ENCODE measurements at places on chromosomes 5 and 9. TPM values are rescaled to one million over a fixed set of nuclear protein-coding genes. Genes with fewer than 3 reads are reported as not detected.
A peak's percentile ranks its signal among the peaks of the same experiment; 100 is the strongest.

DNA sequence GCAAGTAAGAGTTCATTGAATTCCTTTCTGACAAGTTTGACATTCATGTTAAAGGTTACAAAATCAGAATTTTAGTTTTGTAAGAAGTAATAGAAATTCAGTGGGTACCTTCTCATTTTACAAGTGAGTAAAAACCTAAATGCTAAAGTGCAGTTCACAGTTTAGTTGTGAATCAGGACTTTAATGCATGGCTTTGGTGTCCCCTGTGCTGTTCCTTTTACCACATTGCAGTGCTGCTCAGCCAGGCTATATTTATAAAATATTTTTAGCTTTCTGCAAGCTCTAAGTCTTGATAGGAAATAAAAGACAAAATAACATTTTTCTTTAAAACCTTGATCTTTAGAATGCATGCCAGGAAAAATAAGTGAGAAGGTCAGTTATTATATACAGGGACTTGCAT is 26.3 kb downstream of the PAM start:
- no peaks in the 10 kb centered on the region for H3K36me3 ChIP-seq
- H3K4me1 ChIP-seq, result no peaks in the 10 kb centered on the region
- no peak overlapping the region for H3K27ac ChIP-seq
- H3K27me3 ChIP-seq, result no peaks in the 10 kb centered on the region
- H3K4me3 ChIP-seq, result no peak overlapping the region
- no peak for DNase-seq

DNA sequence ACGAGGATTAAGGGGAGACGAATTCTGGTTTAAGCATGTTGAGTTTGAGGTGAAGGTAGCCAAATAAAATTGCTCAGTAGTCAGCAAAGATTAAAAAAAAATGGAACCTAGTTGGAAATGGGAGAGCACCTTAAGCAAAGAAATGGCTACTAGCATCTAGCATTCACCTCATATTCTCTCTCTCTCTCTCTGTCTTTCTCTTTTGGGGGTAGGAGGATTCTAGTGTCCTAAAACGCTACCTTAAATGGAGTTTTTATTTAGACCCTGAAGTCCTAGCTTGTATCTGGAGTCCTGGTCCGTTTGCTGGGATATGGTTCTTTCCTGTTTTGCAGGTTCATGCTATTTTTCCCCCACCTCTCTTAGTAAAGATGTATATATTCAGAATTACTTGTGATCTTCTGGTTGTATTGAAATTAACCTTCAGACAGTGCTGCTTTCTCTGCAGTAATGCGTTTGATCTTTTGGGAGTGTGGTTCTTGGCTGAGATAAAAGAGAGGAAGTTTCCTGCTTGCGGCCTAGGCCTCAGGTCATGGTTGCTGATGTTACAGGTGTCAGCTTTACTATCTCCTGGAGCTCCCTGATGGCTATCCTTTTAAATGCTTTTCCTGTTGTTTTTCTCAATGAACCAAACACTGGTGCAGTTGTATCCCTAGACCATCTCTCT is 8.0 kb downstream of the TGFBR1 start:
- no peaks in the 10 kb centered on the region for H3K36me3 ChIP-seq
- H3K27ac ChIP-seq, result no peak overlapping the region
- DNase-seq, result no peak
- H3K27me3 ChIP-seq, result no peaks in the 10 kb centered on the region
- H3K4me1 ChIP-seq, result peaks cover 4% of the 10 kb centered on the region

DNA sequence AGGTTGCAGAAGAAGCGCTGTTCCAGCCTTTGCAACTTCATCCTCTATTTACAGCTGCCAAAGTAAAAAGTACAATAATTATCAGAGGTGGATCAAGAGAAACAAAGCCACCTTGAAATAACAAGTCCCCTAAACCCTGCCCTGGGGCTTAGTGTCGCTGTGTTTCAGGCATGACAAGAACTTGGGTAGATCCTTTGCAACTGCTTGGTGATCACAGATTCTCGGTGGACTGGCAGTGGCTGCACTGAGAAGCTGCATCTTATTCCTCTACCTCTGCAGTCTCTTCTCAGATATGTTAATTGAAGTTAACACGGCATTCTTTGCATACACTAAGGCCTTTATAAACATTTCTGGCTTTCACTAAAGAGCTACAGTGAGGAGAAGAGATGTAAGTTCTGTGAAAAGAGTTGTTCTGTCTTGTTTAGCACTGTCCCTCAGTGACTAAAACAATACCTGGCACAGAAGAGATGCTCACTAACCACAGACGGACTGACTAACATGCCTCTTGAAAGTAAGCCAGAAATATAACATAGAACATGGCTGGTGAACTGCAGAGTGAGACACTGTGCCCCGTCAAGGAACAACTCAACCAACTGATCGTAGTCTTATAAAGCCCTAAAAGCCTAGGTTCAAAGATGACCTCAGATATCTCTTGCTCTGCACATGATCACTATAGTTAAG is 144.2 kb downstream of the MLLT3 start:
- no peaks in the 10 kb centered on the region for H3K36me3 ChIP-seq
- H3K4me1 ChIP-seq, result no peaks in the 10 kb centered on the region
- H3K27ac ChIP-seq, result no peak overlapping the region
- H3K27me3 ChIP-seq, result no peaks in the 10 kb centered on the region

GRCh38 chr9:128729766-128730517 is 6.0 kb upstream of the ZDHHC12 start:
- DNase-seq, result no peak
- no peak overlapping the region for H3K4me3 ChIP-seq
- peaks cover 3% of the 10 kb centered on the region for H3K4me1 ChIP-seq
- H3K36me3 ChIP-seq, result no peaks in the 10 kb centered on the region

GRCh38 chr9:3467593-3468219 is 58.1 kb downstream of the RFX3 start:
- no peaks in the 10 kb centered on the region for H3K4me1 ChIP-seq
- H3K27ac ChIP-seq, result no peak overlapping the region
- no peaks in the 10 kb centered on the region for H3K27me3 ChIP-seq
- no peaks in the 10 kb centered on the region for H3K36me3 ChIP-seq
- no peak overlapping the region for H3K4me3 ChIP-seq

GRCh38 chr5:158755221-158755620 is 344.5 kb downstream of the EBF1 start:
- no peaks in the 10 kb centered on the region for H3K27me3 ChIP-seq
- no peaks in the 10 kb centered on the region for H3K36me3 ChIP-seq
- H3K4me3 ChIP-seq, result no peak overlapping the region
- H3K27ac ChIP-seq, result no peak overlapping the region
- no peak for DNase-seq

DNA sequence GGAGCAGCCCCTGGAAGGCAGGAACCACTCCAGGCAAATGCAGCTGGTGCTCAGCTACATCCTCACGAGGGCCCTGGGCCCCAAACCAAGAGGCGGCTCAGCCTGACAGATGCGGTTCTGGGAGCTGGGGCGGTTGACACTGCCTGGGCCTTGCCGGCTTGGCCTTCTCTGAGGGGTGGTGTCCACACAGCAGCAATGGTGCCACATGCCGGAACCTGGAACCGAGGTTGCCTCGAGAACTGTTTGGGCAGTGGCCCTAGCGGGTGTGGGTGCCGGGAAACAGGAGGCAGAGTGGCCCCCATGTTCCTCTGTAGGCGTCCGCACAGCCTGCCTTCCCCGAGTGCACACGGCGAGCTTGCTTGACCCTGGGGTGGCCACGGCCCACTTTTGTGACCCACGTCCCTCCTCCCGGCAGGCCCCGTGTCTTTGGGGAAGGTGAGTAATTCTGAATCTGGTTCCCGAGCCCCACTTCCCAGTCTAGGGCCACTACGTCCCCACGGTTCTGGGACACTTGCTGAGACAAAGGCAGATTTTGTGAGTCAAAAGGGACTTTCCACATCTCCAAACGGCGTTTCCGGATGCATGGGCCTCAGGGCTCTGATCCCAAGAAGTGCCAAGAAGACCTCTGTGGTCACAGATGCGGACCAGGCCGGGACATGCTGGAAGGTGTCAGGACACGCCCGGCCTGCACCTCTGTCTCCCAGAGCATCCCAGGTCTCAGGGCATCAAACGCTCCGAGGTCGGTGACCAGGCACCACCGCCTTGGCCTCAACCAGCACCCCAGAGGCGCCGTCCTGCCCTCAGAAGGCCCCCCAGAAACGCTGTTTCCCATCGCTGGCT is 27.7 kb upstream of the SLC12A7 start:
- H3K27ac ChIP-seq, result no peak overlapping the region
- no peak overlapping the region for H3K4me3 ChIP-seq
- DNase-seq, result no peak
- H3K4me1 ChIP-seq, result no peaks in the 10 kb centered on the region
- no peaks in the 10 kb centered on the region for H3K36me3 ChIP-seq

DNA sequence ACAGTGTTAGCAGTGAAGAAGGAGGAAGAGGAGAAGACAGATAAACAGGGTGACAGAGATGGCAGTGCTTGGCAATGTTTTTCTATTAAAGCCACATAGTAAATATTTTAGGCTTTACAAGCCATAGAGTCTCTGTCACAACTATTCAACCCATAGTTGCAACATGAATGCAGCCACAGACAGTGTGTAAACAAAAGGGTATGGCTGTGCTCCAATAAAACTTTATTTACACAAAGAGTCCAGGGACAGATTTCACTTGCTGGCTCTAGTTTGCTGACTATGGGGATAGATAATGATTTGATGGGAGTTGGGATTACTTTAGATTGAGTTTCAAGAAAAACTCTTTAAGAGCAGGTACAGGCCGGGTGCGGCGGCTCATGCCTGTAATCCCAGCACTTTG is 224.8 kb upstream of the SEMA6A start:
- no peaks in the 10 kb centered on the region for H3K4me1 ChIP-seq
- no peaks in the 10 kb centered on the region for H3K27me3 ChIP-seq
- H3K27ac ChIP-seq, result no peak overlapping the region
- no peak for DNase-seq
- no peak overlapping the region for H3K4me3 ChIP-seq
- H3K36me3 ChIP-seq, result no peaks in the 10 kb centered on the region

- H3K4me3 ChIP-seq, result no peak overlapping the region
- H3K27me3 ChIP-seq, result no peaks in the 10 kb centered on the region
- no peak for DNase-seq
- no peaks in the 10 kb centered on the region for H3K4me1 ChIP-seq
- H3K36me3 ChIP-seq, result no peaks in the 10 kb centered on the region
Measured at GRCh38 chr9:97979788-97980478, 3.2 kb upstream of the ANP32B start.

- no peaks in the 10 kb centered on the region for H3K36me3 ChIP-seq
- H3K4me1 ChIP-seq, result peaks cover 9% of the 10 kb centered on the region
- no peak for DNase-seq
- no peak overlapping the region for H3K27ac ChIP-seq
Measured at GRCh38 chr9:93226819-93227218, 42.9 kb downstream of the WNK2 start.

GRCh38 chr9:88986776-88987175 is 4.5 kb upstream of the S1PR3 start:
- H3K36me3 ChIP-seq, result no peaks in the 10 kb centered on the region
- no peak overlapping the region for H3K27ac ChIP-seq
- H3K4me3 ChIP-seq, result no peak overlapping the region
- H3K27me3 ChIP-seq, result peaks cover 22% of the 10 kb centered on the region

DNA sequence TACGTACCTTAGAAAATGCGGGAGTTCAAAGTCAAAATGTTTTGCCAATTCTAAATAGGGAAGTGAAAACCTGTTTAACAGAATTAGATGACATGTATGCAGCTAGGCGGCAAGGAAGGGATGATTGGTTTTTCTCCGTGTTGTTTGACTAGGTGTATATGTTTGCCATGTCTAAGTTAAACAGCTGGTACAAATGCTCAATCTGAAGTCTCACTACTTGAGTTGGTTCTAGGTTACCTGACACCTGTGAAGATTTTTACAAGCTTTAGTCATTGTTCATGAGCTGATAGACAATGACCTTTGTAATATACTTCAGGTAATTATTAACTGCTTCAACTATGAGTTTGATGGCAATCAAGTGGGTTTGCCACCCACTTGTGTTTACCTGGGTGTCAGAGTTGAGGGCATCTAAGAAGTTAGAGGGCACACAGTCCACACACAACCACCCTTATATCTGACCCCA is 74.3 kb downstream of the SLC44A1 start:
- DNase-seq, result no peak
- H3K36me3 ChIP-seq, result no peaks in the 10 kb centered on the region
- no peaks in the 10 kb centered on the region for H3K4me1 ChIP-seq
- H3K4me3 ChIP-seq, result no peak overlapping the region
- H3K27ac ChIP-seq, result no peak overlapping the region
- no peaks in the 10 kb centered on the region for H3K27me3 ChIP-seq

- no peaks in the 10 kb centered on the region for H3K4me1 ChIP-seq
- no peak for DNase-seq
- H3K27me3 ChIP-seq, result no peaks in the 10 kb centered on the region
- no peaks in the 10 kb centered on the region for H3K36me3 ChIP-seq
- H3K4me3 ChIP-seq, result no peak overlapping the region
Measured at GRCh38 chr5:43110606-43111170, 10.0 kb upstream of the ZNF131 start.

- H3K36me3 ChIP-seq, result peaks cover 24% of the 10 kb centered on the region
- H3K4me1 ChIP-seq, result peaks cover 58% of the 10 kb centered on the region
- no peak overlapping the region for H3K4me3 ChIP-seq
- DNase-seq, result no peak
- no peak overlapping the region for H3K27ac ChIP-seq
- H3K27me3 ChIP-seq, result no peaks in the 10 kb centered on the region
Measured at GRCh38 chr5:142316681-142317080, 8.1 kb downstream of the SPRY4 start.

- H3K27me3 ChIP-seq, result no peaks in the 10 kb centered on the region
- no peaks in the 10 kb centered on the region for H3K4me1 ChIP-seq
- H3K4me3 ChIP-seq, result no peak overlapping the region
- peak overlapping the region; percentile 65 for H3K27ac ChIP-seq
- peaks cover 8% of the 10 kb centered on the region for H3K36me3 ChIP-seq
Measured at GRCh38 chr5:179272326-179273072, 72.8 kb downstream of the ADAMTS2 start.

DNA sequence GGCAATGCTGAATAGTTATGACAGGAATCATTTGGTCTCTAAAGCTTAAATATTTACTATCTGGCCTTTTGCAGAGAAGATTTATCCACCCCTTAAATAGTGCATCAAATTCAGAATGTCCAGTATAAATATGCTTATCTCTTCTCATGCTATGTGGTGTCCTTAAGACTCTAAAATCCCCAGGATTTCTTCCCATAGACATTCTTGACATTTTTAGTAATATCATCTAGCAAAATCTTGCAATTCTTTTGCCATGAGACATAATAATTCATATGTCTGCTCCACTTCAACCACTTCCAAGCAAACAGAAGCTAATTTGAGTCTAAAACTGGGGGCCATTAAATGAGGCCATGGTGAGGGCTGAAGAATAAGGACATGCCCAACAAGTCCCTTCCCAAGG is 1923.4 kb upstream of the CDH9 start:
- H3K36me3 ChIP-seq, result no peaks in the 10 kb centered on the region
- H3K27me3 ChIP-seq, result no peaks in the 10 kb centered on the region
- H3K27ac ChIP-seq, result no peak overlapping the region
- no peaks in the 10 kb centered on the region for H3K4me1 ChIP-seq
- DNase-seq, result no peak

DNA sequence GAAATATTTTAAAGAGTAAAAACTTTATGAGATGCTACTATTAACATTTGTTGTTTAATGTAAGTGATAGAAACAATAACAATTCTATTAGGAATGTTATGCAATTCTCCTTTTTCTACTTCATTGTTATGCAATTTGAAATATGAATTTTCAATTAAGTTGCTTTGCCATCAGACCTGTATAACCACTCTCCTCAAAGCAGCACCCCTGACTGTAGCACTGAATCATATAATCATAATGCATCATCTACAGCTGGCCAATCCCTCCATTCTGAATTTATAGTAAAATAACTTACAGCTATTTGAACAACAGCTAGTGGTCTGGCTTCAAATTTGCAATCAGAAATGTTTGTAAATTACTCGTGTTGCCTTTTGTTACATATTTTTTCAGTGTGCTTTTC is 29.2 kb downstream of the FBXO4 start:
- no peaks in the 10 kb centered on the region for H3K27me3 ChIP-seq
- no peak overlapping the region for H3K4me3 ChIP-seq
- no peak overlapping the region for H3K27ac ChIP-seq
- no peaks in the 10 kb centered on the region for H3K36me3 ChIP-seq
- DNase-seq, result no peak

Gene CD274
- total RNA-seq, result 9.4 TPM

Gene RNF180
- 14.6 TPM for total RNA-seq

Gene AGXT2
- total RNA-seq, result not detected

Gene OR2K2
- total RNA-seq, result not detected

Gene PRUNE2
- total RNA-seq, result 7.3 TPM

Measured in left lung (tissue), 14 donors.